ENCODE measurements at places on chromosomes 2 and 18.

DNA sequence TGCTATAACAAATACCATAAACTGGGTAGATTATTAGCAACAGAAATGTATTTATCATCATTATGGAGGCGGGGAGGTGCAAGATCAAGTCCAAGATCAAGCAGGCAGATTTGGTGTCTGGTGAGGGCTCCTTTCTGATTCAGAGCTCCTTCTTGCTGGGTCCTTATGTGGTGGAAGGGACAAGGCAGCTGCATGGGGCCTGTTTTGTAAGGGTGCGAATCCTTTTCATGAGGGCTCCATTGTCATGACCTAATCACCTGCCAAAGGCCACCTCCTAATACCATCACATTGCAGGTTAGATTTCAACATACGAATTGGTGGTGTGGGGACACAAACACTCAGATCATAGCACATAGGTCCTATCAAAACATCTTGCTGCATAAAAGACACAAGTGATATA is 84.4 kb upstream of the CCDC150 start:
- no peak for DNase-seq

DNA sequence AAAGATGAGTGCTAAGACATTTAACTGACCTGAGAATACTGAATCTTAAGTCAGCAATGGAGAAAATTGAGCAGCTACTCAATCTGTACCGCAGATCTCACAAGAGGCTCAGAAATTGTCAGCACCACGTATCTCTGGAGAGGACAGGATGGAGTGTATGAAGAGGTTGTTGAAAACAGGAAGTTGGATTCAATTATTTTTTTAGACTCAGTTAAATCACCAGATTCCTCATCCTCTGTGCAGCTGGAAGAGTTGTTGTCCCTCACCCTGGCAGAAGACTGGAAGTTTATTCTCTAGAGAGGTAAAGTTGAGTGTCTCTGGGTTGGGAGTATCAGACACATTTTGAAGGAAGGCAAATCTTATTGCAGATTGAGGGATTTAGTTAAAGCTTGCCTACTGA is 114.9 kb upstream of the NT5C1B start:
- no peak for DNase-seq

DNA sequence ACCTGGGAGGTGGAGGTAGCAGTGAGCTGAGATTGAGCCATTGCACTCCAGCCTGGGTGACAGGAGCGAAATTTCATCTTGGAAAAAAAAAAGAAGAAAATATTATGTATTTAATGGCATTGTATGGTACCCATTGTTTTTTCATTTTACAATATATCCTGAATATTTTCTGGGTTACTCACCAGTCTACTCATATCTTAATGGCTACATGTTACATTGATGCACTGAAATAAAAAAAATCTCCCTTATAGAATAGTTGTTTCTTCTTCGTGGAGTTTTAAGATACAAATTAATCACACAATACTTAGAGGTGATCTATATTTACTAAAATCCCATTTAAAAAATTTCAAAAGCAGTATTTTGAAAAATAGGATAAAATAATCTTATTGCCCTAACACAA is 66.3 kb upstream of the XPO1 start:
- no peak for DNase-seq

GRCh38 chr2:78353168-78353567 is 672.3 kb upstream of the REG3G start:
- no peak for DNase-seq

- DNase-seq = no peak
Observed at GRCh38 chr2:99509387-99509786, 19.6 kb upstream of the REV1 start.

GRCh38 chr18:13218368-13218991 is at the start of gene LDLRAD4:
LDLRAD4 (plus strand) TSS chr18:13218760.
- peak; percentile 23 for DNase-seq

GRCh38 chr2:46445556-46445955 is 33.8 kb upstream of the TMEM247 start:
- no peak for DNase-seq

DNA sequence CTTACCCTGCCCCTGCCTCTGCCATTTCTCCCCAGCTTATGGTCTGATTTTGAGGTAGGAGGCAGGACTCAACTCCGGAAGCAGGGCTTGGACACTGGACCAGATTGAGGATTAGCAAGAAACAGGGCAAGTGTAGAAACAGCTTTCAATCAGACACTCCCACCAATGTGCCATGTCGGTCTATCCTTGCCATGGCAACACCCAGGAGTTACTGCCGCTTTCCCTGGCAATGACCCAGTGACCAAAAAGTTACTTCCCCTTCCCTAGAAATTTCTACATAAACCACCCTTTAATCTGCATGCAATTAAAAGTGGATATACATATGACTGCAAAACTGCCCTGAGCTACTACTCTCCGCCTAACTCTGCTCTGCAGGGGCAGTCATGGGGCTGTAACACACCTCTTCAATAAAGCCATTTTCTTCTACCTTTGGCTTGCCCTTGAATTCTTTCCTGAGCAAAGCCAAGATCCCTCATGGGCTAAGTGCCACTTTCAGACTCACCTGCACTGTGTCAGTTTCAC is 156.7 kb downstream of the LPIN1 start:
- DNase-seq = no peak

GRCh38 chr2:81195774-81196382 is 891.3 kb upstream of the LRRTM1 start:
- no peak for DNase-seq

DNA sequence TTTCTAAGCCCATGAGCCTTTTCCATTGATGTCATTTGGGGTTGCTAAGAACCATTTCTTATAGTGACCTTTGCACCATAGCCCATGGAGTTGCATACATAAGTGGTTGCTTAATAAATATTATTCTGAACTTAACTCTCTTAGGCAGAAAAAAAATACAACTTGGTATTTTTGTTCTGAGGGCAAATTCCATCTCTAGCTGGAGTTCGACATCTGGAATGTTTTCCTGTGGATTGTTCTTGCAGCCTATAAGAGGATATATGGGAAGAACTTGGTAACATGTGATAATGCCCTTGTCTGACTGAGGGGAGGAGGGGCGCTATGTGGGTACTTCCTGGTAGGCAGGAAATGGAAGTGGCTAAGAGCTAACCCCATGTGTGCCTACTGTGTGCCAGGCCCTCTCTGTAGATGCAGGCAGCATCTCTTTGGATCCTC is 20.7 kb downstream of the IGFBP2 start:
- DNase-seq = no peak

Measured in activated T-helper 9 cell treated with anti-CD3 and anti-CD28 coated beads, Interleukin-2, amount 50 U/mL, for 16 hours (primary cell).